H1 (cell line): ENCODE measurements at places on chromosomes 13 and 19.

GRCh38 chr19:37896180-37896579 lies 10.2 kb downstream of the WDR87 start:
- DNase-seq = no peak

- DNase-seq = peak; percentile 72
Measured at GRCh38 chr13:43303033-43303729, 279.8 kb downstream of the DNAJC15 start.

DNA sequence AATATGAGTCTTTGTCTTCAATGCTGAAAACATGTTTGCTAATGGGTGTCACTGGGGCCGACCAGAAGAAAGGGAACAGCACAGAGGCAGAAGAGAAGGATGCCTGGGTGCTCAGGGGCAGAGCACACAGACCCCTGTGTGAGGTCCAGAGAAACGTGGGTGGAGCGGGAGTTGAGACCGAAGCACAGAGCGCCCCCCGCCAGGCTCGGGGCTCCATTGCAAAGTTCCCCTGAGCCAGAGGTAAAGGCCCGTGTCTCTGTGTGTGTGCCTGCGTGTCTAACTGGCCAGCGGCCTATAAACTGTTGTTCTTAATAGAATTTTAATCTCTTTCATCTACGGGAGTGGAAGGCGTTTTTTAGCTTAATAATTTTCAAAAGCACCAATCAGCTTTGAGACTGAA lies 343.1 kb downstream of the TEX29 start:
- DNase-seq = no peak

- no peak for DNase-seq
Measured at GRCh38 chr19:54338521-54338920, 441 bp downstream of the LILRA4 start.

- DNase-seq = peak; percentile 82
Measured at GRCh38 chr13:27968316-27969081, 616 bp downstream of the CDX2 start.

DNA sequence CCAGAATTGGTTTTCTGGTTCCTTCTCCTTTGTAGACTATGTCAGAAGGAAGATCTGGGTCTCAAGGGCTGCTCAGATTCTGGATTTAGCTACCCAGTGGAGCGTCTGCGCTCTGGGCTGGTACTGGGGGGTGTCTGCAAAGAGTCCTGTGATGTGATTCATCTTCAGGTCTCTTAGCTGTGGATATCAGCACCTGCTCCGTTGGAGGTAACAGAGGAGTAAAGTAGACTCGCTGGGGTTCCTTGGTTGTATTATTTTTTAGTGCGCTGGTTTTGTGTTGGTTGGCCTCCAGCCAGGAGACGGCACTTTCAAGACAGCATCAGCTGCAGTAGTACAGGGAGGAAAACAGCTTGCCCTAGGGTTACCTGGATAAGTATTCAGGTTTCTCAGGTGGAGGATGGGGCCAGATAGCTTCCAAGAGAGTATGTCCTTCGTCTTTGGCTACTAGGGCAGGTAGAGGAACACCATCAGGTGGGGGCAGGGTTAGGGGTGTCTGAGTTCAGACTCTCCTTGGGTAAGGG lies 10.4 kb upstream of the KLK15 start:
- DNase-seq = no peak

- DNase-seq = no peak
Measured at GRCh38 chr13:98054301-98054700, 88.6 kb upstream of the FARP1 start.

GRCh38 chr13:79673310-79673992 lies 192.5 kb downstream of the NDFIP2 start:
- no peak for DNase-seq

GRCh38 chr19:46308510-46308909 lies 11.7 kb downstream of the HIF3A start:
- no peak for DNase-seq

GRCh38 chr19:56725829-56726424 lies 54.4 kb upstream of the ZNF835 start:
- no peak for DNase-seq

DNA sequence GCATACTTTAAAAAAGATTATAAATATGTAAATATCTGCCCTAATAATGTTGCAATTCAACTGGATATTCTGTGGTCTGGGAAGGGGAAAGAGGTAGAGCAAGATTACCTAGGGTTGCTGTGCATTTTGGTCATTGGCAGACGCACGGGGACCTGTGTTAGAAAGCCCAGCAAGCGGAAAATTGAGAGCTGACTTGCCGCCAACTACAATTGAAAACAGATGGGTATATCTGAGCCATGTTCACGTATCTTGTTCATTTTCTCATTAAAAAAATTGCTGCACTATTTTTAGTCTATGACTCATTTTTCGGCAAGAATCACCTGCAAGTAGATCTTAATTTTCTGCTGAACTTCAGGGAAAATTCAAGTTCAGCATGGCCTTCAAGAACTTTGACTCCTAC lies 308.5 kb upstream of the TMTC4 start:
- DNase-seq = no peak

- DNase-seq = no peak
Measured at GRCh38 chr13:82010780-82011179, 1669.9 kb upstream of the SPRY2 start.

DNA sequence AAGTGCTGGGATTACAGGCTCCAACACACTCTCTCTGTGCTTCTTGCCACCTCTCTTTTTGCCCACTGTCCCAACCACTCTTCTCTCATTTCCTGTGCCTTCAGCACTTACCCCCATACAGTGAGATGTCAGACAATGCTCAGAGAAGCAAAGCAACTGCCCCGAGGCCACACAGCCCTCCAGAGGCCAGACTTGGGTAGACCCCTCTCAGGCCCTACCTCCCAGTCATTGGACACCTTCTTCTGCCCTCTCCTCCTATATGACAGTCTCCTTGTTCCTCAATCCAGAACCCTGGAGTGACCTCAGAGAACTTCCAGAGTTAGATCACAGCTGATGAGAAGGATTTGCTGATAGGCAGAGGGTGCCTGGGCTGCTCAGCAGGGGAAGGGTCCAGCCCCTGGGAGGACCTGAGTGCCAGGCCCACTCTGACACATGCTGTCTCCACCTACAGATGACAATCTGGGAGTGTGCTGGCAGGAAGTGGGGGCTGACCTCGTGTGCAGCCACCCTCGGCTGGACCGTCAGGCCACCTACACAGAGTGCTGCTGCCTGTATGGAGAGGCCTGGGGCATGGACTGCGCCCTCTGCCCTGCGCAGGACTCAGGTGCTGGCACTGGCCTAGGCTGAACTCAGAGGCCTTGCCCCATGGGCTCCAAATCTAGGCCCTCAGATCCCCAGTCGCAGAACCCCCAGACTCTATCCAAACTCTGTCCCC lies 24.4 kb downstream of the LTBP4 start:
- no peak for DNase-seq

DNA sequence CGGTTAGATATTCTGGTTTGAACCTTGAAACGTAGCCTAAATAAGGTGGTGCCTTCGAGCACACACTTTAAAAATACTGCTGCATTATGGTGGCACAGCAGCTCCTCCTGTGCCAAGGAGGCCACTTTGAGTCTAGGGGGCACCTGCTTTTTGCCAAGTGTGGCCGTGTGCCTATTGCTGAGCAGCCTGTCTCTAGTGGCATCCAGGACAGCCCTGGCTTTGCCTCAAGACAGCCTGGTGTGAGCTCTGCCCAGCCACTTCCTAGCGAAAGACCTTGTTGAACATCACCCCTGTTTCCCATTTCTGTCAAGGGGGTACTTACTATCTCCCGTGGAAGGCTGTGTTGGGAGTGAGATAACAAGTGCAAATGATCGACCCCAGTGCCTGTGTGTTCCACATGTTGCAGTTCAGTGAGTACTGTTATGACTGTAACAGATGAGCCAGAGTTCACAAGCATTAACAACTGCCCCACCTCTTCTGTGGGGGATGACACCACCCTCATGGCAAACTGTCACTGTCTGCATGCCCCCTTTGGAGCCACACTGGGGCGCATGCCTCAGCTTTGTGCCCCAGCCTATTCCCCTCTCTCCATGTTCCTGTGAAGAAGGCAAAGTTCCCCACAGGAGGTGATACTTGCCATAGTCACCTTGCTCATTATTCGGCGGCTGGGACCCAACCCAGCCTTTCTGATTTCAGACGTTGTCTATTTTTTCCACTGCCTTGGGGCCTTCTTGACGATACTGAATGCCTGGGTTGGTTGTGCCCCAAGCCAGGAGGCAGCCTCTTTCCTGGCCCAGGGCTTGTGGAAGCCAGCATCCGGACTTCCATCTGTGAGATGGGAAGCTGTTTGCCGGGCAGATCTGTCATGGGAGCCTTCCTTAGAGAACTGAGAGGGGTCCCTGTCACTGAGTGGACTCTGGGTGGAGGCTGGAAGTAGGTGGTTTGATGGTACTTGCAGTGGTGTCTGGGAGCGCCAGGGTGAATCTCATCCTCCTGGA lies 5.4 kb downstream of the GATAD2A start:
- DNase-seq = no peak

DNA sequence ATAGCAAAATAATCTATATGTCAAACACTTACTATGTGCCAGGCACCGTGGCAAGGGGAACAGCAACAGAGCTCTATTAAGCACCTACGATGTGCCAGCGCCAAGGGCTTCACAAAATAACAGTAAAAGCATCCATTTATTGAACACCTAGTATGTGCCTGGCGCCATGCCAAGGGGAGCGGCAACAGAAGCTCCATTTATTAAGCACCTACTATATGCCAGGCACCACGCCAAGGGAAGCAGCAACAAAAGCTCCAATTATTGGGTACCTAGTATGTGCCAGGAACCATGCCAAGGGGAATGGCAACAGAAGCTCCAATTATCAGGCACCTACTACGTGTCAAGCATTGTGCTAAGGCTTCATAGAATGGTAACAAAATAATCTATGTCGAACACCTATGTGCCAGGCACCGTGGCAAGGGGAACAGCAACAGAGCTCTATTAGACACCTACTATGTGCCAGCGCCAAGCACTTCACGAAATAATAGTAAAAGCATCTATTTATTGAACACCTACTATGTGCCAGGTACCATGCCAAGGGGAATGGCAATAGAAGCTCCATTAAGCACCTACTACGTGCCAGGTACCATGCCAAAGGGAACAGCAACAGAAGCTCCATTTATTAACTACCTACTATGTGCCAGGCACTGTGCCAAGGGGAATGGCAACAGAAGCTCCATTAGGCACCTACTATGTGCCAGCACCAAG lies 107.7 kb downstream of the PTPRS start:
- DNase-seq = no peak

DNA sequence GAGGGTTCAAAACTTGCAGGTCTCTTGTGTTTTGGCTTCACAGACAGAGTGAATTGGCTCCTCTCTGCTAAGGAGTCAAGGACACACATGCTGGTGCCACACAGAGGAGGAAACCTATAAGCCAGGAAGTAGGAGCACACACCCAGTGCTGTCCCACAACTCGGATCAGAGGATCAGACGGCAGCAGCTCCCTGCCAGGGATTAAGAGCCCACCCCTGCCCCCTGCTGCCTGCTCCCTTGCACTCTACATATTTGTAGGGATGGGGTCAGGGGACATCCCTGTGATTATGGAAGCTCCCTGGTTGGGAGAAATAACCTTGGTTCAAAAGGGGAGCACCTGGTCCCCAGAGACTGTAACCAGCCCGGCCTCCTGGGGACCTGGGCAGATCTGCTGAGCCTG lies 77.5 kb upstream of the CLDN10 start:
- no peak for DNase-seq

GRCh38 chr19:49129238-49129583 lies 9.9 kb downstream of the PPFIA3 start:
- no peak for DNase-seq

- DNase-seq = no peak
Measured at GRCh38 chr19:33731881-33732280, 64.8 kb upstream of the KCTD15 start.

DNA sequence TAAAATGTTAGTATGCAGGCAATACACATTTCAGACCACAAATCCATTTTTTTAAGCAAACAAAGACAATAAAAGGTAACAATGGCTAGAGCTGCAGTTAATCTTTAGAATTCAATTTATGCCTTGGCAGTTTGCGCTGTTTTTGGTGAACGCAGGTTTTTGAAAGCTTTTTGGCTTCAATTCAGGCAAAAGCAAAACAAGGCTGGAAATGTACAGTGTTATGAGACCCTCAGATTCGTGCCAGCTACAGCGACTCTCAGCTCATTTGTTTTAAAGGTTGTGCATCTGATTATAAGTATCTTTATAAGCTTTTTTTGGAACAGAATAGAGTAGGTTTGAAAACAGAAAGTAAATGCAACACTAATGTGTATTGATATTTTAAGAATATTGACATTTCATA lies 63.6 kb upstream of the SOX1 start:
- DNase-seq = no peak

GRCh38 chr19:55590617-55591016 lies 8.7 kb downstream of the FIZ1 start:
- DNase-seq = peak; percentile 52

DNA sequence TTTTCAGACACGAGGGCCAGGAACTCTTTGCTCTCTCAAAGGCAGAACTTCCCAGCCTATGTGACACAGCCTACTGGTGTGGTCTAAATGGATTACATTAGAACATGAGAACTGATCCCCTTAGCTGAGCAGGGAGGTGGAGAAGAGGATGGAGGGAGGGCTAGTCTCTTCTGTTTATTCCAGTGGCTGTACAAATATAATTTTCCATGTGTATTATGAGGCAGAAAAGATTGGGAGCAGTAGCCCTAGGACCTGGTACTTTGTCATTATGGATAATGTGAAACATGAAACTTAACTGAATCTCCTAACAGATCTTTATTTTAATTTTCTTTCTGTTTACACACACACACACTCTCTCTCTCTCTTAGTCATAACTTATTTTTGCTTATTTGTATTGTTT lies 82.1 kb downstream of the WDFY2 start:
- no peak for DNase-seq

DNA sequence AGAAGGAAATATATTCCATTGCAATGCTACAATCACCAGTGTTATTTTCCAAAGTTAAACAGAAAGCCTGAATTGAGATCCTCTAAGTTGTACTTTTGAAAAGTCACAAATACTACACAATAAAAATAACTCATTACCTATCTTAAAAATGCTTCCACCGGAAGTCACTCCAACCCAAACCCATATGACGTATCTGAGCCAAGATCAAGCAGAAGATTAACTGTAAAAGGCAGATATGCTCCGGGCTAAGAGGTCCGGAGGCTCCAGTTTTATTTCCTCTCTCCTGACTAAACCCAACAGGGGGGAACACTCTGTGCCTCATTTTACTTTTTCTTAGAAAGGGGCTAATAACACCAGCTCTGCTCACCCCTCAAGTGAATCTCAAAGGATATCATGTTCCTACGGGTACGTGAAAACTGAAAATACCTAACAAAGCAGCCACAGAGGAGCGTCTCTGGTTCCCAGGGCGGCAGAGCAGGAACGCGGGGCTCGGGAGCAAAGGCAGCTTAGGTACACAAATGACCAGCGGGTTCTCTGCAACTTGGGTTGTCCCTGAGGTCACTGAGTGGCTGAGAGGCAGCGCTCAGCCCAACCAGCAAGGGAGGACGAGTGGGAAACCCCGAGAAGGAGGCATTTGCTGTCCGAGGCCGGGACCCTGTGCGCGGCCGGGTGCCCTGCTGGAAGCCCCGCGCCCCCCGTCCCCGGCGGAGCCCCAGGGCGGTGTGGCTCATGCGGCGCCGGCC lies 750 bp downstream of the RAB20 start:
- no peak for DNase-seq

DNA sequence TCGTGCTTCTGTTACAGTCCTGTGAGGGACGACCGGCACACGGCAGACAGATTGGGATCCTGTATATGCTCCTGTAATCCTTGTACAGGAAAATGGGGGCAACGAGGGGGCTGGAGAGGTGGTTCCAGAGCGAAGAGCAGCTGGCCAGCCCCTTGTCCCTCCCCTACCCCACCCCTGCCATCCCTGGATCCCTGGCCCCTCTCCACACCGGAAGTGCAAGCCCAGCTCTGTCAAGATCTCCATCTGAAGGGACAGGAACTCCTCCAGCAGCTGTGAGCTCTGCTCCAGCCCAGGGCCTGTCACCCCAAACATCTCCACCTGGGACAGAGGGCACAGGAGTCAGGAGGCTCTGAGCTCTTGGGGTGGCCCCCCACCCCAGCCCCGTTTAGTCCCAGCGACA lies 5.5 kb upstream of the CCER2 start:
- DNase-seq = no peak
